NCI-H460 (cell line): ENCODE measurements at places on chromosomes 4 and X. TPM values are rescaled to one million over a fixed set of nuclear protein-coding genes. Genes with fewer than 3 reads are reported as not detected.
A peak's percentile ranks its signal among the peaks of the same experiment; 100 is the strongest.

GRCh38 chr4:156795727-156796126 is 175.9 kb downstream of the PDGFC start:
- DNase-seq = no peak

DNA sequence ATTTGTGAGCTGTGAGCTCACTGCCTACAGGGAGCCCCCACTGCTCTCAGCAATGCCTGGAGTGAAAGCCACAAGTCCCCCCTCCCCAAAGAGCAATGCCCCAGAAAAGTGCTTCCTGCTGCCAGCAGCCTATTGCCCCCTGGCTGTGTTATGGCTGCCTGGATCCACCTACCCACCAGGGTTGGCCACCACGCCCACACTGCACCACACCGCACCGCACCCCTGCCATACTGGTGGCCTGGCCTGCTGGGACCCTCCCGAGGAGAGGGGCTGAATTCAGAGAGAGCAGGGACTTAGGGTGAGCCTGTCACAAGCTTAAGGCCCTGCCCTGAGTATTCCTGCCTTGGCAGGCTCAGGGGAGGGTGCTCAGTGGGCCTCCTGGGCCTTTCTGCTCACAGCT is 4.3 kb downstream of the CFAP99 start:
- no peak for DNase-seq

DNA sequence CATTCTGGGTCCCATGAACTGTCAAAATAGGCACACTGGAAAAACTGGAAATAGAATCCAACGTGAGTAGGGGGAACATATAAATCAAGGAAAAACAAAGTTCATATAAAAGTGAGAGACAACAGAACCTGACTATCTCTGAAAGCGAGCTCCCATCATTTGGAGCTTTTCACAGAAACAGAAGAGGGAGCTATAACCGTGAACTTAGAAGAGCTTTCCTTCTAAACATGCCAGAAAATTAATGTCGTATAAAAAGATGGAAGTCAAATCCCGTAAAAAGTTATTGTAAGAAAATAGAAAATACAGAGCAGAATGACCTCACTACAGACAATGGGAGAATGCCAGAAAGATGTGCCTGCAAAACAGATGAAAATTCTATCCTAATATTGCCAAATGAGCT is 23.9 kb upstream of the HSD17B10 start:
- peak; percentile 15 for DNase-seq

GRCh38 chr4:143384381-143384994 is 47.8 kb downstream of the GAB1 start:
- DNase-seq = no peak

DNA sequence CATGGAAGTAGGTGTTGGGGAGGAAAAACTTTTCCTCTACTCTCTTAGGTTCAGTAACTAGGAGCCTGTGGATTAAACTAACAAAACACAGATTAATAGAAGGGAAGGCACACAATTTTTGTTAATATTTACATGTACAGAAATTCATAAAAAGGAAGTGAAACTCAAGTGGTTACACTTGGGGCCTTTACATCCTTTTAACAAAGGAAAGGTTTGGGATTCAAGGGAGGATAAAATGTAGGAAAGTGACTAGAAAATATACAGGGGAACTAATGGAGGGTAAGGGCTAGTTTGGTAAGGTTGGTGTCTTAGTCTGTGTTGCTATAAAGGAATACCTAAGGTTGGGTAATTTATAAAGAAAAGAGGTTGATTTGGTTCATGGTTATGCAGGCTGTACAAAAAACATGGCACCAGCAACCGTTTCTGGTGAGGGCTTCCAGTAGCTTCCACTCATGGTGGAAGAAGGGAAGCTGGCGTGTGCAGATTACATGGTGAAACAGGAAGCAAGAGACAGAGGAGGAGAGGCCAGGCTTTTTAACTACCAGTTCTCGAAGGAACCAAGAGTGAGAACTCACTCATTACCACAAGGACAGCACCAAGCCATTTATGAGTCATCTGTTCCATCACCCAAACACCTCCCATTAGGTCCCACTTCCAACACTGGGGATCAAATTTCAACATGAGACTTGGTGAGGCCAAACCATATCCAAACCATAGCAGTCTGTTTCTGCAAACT is 124.4 kb downstream of the CHRDL1 start:
- DNase-seq = no peak

Gene CDS1
- 0.32 TPM in 2 replicates for total RNA-seq

DNA sequence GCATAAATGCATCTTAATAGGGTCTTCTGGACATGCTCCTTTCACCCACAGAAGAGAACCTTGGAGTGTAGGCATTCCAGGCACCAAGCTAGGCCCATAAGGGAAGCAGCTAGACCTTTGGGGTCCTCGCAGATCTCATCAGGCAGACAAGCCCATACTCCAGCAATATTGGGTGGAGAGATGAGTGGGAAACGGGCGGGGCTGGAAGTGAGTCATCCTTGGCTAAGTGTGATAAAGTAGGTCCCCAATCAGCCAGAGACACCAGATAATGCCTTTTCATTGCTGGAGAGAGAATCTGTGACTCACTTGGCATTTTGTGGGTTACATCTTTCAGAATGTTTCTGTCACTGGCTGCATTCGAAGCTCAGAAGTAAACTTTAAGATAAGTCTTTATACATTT is 133.3 kb upstream of the MBNL3 start:
- DNase-seq = peak; percentile 44
